Epithelial cell of alveolus of lung (primary cell): ENCODE measurements at places on chromosomes 3 and 15. TPM values are rescaled to one million over a fixed set of nuclear protein-coding genes. Genes with fewer than 3 reads are reported as not detected.

NRROS gene
- total RNA-seq = 0.52 TPM in 1 of 2 replicates, not detected in the other

CCDC39 gene
- total RNA-seq = not detected in 2 replicates

GXYLT2 gene
- total RNA-seq = 29.0 and 33.0 TPM in 2 replicates

AKAP13 gene
- total RNA-seq = 31.8 and 36.8 TPM in 2 replicates

PLA2G4F gene
- total RNA-seq = not detected in 2 replicates

SLC35G2 gene
- 7.8 and 8.5 TPM in 2 replicates for total RNA-seq

GOLGA8H gene
- total RNA-seq = not detected in 2 replicates

EPHA6 gene
- total RNA-seq = not detected in 2 replicates

CISH gene
- total RNA-seq = 2.7 and 3.3 TPM in 2 replicates

GATM gene
- total RNA-seq = 0.13 and 0.96 TPM in 2 replicates

SPINK8 gene
- total RNA-seq = not detected in 2 replicates

ROPN1B gene
- not detected in 2 replicates for total RNA-seq

TTLL13 gene
- total RNA-seq = 0.08 TPM in 1 of 2 replicates, not detected in the other

FOXL2 gene
- total RNA-seq = 0.08 and 1.4 TPM in 2 replicates

USP13 gene
- 9.2 and 10.1 TPM in 2 replicates for total RNA-seq

ANKUB1 gene
- total RNA-seq = not detected in 2 replicates

SI gene
- not detected in 2 replicates for total RNA-seq

EEFSEC gene
- 5.7 and 14.7 TPM in 2 replicates for total RNA-seq

SLC26A6 gene
- total RNA-seq = 19.7 and 73.9 TPM in 2 replicates

LMOD3 gene
- total RNA-seq = 0.08 TPM in 1 of 2 replicates, not detected in the other

BFSP2 gene
- total RNA-seq = not detected in 2 replicates

FBXW12 gene
- not detected in 2 replicates for total RNA-seq

CFAP44 gene
- 0.24 and 0.52 TPM in 2 replicates for total RNA-seq

TMC3 gene
- total RNA-seq = not detected in 2 replicates

RHCG gene
- total RNA-seq = under 0.01 TPM in 1 of 2 replicates, not detected in the other

LRRIQ4 gene
- not detected in 2 replicates for total RNA-seq

ARHGEF26 gene
- 4.6 and 4.7 TPM in 2 replicates for total RNA-seq

CEMIP gene
- total RNA-seq = 3.0 and 5.0 TPM in 2 replicates

FSD2 gene
- not detected in 2 replicates for total RNA-seq

DAPK2 gene
- under 0.01 and 0.78 TPM in 2 replicates for total RNA-seq

FSIP1 gene
- 0.16 and 0.26 TPM in 2 replicates for total RNA-seq

PDZRN3 gene
- 7.6 and 33.1 TPM in 2 replicates for total RNA-seq

ANKRD63 gene
- total RNA-seq = not detected in 2 replicates

EHD4 gene
- 5.7 and 44.1 TPM in 2 replicates for total RNA-seq

EIF1B gene
- total RNA-seq = 20.0 and 23.3 TPM in 2 replicates

POPDC2 gene
- 0.13 TPM in 1 of 2 replicates, not detected in the other for total RNA-seq

LSAMP gene
- 1.6 and 16.1 TPM in 2 replicates for total RNA-seq

AVEN gene
- total RNA-seq = 6.8 and 19.9 TPM in 2 replicates

RAB27A gene
- 13.1 and 19.8 TPM in 2 replicates for total RNA-seq

ALCAM gene
- 13.6 and 69.0 TPM in 2 replicates for total RNA-seq

SRGAP3 gene
- 2.2 and 2.5 TPM in 2 replicates for total RNA-seq

ZNF80 gene
- not detected in 2 replicates for total RNA-seq

CORO2B gene
- total RNA-seq = 8.5 and 11.9 TPM in 2 replicates

ELL3 gene
- 3.2 and 3.7 TPM in 2 replicates for total RNA-seq

GOLGA8J gene
- total RNA-seq = not detected in 2 replicates

ZKSCAN7 gene
- 5.0 and 7.1 TPM in 2 replicates for total RNA-seq
